ENCODE measurements at places on chromosomes 6 and 20.

DNA sequence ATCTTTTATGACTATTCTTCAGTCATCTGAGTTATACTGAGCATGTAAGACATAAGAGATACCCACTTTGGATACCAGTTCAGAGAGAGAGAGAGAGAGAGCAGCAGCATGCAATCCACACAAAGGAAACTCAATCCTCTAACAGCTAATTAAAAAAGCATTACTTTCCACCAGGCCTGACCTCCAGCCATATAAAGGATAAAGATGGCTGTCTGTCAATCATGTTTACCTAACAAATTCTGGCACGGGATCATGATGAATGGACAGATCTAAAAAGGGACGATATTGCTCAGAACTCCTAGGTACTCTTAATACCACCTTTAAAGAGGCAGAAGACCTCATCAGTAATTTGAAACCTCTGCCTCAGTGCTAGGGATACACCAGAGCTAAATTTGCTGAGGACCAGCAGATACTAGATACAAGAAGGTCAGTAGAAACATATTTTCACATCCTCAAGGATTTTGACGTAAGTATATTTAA, 159.2 kb downstream of the RPS12 start:
- DNase-seq: no peak

DNA sequence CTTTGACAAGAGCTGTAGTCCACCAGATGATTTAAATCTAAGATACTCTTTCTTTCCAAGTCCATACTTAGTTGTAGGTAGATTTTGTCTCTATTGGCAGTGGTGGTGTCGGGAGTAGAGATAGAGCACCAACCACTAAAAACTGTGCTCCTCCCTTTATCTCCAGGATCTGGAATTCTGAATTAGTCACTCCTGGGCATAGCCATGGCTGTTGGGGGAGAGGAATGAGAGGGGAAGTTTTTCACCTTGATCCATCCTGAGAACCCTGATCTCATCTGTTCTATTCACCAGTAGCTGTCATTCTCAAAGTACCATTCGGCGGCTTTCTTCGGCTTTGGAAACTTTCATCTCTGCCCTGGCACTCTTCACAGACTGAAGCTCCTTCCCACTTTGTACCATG, 35.6 kb upstream of the NKX2-4 start:
- no peak for DNase-seq

DNA sequence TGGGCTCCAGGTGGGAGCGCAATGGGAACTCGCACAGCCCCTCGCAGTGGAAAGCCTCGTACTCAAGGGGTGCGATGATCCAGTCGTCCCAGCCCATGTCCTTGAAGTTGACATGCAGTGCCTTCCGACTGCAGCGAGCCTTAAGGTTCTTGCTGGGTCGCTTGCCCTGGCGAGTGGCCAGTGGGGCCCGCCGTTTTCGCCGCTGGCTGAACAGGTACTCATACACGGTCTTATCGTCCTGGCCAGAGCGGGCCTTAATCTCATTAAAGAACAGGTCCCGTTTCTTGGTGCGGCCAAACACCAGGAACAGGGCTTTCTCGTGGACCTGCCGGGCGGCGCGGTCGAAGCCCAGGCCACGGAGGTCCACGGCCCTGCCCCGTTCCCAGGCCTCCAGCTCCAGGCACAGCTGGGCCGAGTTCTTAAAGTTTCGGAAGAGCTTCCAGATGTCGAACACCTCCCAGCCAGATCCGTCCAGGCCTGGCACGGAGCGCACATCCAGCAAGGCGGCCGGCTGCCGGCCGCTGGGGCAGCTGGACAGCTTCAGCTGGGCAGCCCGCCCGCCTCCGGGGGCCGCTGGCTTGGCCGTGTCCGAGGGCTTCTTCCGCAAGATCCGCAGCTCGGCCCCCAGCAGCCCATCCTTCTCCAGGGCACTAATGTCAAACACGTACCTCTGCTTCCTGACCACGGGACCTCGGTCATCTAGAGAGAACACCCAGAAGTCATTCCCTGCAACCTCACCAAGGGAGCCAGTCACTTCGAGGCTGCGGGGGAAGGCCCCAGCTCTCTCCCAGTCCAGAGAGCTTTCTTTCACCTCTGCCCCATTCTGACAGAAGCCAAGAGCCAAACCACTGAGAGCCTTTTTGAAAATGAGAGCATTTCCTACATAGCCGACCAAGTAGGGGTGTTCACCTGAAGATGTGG, 3.7 kb downstream of the GDF5 start:
- DNase-seq: no peak

DNA sequence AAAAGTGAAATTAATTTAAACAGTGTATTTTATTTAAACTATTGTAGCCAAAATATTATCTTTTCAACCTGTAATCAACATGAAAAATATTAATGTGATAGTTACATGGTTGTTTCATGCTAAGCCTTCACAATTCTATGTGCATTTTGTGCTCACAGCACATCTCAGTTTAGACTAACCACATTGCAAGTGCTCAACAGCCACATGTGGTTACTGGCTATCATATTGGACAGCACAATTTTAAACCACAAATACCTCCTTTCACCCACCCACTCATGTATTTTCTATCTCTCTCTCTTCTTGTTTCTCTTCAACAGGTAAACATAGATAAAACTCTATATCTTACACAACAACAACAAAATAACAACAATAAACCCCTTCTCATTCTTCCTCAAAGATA, 12.5 kb upstream of the HS3ST5 start:
- DNase-seq: no peak

GRCh38 chr20:13286607-13287006, 65.5 kb downstream of the ISM1 start:
- DNase-seq: peak; percentile 4

GRCh38 chr6:43974643-43975230, 152.5 kb downstream of the MRPL14 start:
- no peak for DNase-seq

- no peak for DNase-seq
Observed at GRCh38 chr20:8393381-8393780, 261.3 kb downstream of the PLCB1 start.

GRCh38 chr6:166578536-166579236, 7.8 kb downstream of the RAMACL start:
- no peak for DNase-seq

DNA sequence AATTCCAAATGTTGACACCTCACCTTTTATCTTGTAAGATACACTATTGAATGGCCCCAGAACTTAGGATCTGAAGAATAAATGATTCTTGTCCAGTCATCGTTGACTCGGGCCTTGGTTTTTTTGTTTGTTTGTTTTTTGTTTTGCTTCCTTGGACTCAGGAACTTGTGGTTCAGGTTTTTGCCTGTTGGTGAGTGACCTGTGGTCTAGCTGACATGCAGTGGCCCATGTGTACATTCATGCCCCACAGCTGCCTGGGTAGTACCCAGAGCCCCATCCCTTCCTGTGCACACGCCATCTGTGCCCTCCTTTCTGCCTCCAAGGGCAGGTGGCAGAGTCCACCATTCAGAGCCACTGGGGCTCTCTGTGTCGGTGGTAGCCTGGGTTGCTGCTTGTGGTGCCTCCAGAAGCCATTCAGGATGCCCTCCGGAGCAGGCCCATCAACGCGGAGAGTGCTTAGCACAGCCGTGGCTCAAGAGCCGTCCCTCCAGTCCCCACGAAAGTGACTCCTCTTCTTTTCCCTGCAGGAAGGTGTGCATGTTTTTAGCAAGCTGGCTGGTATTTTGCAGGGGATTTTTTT, 85.9 kb downstream of the SYNJ2 start:
- no peak for DNase-seq

GRCh38 chr20:47818996-47819609, 33.8 kb upstream of the SULF2 start:
- no peak for DNase-seq

GRCh38 chr6:158284007-158284875, 28.0 kb upstream of the TULP4 start:
- DNase-seq: no peak

DNA sequence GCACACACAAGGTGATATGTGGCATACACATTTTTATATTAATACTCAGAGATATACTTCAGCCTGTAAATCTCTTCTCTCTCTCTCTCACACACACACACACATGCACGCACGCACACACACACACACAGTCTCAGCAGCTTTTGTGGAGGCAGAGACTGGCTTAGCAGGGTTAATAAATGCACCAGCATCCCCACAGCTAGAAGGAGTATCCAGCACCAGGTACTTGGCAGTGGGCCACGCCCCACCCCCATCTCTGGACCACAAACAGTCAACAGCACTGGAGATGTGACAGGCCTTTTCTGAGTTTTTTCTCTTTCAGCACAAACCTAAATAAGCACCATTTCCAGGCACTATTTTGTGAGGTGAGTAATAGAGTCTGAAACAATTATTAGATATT, 47.3 kb upstream of the LRFN2 start:
- DNase-seq: peak; percentile 59

DNA sequence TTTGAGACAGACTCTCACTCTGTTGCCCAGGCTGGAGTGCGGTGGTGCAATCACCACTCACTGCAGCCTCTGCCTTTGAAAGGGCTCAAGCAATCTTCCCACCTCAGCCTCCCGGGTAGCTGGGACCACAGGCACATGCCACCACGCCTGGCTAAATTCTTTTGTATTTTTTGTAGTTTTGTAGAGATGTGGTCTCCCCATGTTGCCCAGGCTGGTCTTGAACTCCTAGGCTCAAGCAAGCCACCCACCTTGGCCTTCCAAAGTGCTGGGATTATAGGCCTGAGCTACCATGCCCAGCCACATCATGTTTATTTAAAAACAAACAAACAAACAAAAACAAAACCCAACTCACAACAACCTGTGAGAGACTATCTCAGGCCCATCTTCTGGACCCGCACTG, 29.7 kb upstream of the APCDD1L start:
- DNase-seq: no peak

DNA sequence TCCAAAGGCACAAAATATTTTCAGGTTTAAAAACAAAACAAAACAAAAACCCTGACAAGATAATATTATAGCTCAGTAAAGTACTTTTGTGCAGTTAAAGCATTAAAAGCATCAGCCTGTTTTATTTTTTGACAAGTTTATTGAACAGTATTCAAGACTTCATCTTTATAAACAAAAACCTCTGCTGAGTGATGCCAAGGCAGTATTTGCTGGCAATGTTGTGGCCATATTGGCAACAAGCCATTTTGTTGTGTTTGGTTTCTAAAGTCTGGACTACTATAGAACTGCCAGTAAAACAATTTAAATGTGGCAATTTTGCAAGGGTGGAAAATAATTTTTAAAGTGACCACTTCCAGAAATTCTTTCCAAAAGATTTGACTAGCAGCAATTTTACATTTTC, 15.9 kb downstream of the CPNE1 start:
- DNase-seq: no peak

GRCh38 chr20:5531318-5532081, 214.7 kb upstream of the PROKR2 start:
- DNase-seq: no peak

GRCh38 chr6:19838442-19839236, 1.5 kb downstream of the ID4 start:
- DNase-seq: peak; percentile 68

DNA sequence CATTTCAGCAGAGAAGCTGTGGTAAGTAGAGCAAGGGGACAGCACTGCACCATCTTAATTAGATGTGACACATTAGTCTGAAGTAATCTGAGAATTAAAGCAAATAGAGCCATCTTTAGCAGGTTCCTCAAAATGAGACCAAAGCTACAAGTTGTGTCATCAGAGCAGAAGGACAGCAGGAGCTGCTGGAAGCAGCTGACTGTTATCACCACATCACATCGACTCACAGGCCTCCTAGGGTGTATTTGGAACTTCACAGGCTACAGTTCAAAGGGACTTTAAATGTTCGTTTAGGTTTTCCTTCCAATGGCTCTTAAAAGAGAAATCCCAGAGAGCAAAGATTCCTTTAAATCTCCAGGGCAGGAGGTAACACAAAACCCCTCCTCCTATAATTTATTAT, 69.5 kb downstream of the LCA5 start:
- DNase-seq: no peak

GRCh38 chr20:23011008-23011721, 23.9 kb upstream of the SSTR4 start:
- DNase-seq: no peak

- no peak for DNase-seq
Observed at GRCh38 chr6:108768166-108768555, 80.1 kb upstream of the ARMC2 start.

DNA sequence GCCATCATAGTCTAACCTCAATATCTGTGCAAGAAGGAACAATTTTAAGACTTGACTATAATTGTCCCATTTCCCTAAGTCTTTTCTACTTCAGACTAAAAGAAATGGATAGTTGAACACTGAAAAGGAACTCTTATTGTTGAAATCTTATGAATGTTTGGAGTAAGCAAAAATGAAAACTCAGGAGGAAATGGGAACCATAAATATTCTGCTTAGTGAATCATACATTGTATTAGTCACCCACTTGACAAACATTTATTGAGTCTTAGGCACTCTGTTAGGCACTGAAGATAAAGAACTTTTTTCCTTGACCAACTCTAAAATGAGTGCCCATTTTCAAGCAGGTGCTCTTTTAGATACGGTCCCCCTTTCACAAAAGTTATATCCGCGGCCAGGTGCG, 8.7 kb downstream of the CCDC170 start:
- DNase-seq: no peak

Data from NCI-H2081 (cell line).